SJSA1 (cell line): ENCODE measurements at places on chromosomes 1 and 21. TPM values are rescaled to one million over a fixed set of nuclear protein-coding genes. Genes with fewer than 3 reads are reported as not detected.
A peak's percentile ranks its signal among the peaks of the same experiment; 100 is the strongest.

DNA sequence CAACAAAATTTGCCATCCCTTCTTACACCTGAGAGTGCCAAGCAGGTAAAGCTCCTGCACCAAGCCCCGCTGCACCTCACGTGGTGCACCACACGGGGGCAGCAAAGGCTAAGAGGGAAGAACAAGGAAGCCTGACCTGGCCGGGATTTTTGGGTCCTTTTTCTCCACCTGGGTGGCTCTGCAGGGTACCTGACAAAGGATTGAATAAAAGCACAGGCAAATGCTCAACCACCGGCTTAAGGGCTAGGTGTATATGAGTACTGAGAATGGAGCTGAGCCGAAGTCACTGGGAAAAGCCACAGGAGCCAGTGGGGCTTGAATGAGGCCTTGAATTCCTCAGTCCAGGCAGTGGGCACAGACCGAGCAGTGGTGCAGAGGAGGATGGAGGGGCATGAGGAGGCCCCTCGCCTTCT lies 36.4 kb downstream of the ZNF697 start:
- DNase-seq = peak; percentile 41

DNA sequence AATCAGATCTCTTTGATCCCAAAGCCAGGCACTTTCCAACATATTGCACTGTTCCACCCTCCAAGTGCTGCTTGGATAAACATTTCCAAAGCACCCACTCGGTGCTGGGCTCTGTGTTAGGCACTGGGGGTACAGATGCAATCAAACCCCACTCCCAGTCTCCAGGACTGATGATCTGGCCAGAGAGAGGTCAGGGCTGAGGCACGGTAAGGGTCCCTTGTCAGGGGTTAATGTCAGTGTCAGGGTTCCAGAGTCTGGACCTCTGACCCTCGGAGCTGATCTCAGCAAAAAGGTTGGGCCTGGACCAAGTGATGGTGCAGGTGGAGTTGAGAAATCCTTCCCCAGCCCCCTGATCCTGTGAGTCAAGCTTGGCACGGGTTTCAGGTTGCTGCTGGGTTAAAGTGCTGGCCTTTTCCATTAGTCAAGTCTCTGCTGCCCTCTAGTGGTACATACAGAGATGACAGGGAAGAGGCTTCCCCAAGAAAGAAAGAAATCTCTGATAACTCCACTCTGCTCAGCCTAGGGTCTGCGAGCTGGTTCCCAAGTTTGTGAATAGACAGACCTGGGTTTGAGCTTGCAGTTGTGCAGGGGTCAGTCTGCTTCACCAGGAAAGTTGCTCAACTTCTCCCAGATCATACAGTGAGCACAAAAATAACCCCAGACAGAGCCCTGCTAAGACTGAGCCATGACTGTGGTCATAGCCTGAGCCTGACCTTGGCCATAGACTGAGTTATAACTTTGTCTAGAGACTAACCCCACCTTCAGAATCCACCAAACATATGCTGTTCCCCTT lies 74.6 kb downstream of the DMRTA2 start:
- DNase-seq = no peak

DNA sequence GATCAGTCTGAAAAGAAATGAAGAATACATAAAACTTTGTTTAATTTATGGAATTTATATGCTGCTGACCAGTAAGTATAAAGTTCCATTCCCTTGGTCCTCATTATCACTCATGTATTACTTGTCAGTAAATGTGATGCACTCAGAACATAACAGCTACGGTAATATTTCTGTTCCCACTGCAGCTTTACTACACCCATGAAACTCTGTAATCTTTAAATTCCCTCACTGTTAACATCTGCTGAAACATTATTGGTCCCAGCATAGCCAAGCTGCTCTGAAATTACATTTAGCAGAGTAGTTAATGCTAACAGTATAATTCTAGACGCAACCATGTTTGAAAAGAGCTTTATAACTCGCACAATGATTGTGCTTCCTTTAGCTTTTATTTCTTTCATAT lies 238.4 kb downstream of the GPATCH2 start:
- no peak for DNase-seq

GRCh38 chr1:81435175-81435574 lies 365.6 kb upstream of the ADGRL2 start:
- DNase-seq = no peak

GRCh38 chr21:38273745-38274542 lies 17.2 kb downstream of the KCNJ15 start:
- no peak for DNase-seq

DNA sequence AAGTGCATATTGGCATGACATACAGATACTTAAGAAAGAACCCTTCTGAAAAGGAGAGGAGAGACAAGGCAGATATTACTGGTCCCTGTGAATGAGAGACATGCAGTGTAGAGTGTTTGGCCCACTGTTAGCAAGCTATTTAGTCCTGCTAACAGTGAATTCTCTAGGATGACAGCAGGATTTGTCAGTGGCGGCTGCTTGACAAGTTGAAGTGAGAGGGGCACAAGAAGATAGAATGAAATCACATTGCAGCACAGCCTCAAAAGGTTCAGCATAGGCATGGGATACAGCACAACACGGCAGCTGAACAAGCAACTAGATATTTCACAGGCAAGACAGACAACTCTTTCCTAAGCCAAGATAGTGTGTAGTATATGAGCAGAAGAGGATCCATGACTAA lies 407.9 kb downstream of the PLA2G4A start:
- no peak for DNase-seq

Gene RAB25
- not detected in 2 replicates for total RNA-seq

Gene TRIM58
- total RNA-seq = not detected in 2 replicates
